Tongue (tissue), 3 donors: ENCODE measurements at places on chromosomes 5 and 9.

GRCh38 chr5:58545912-58546311 lies 37.0 kb upstream of the RAB3C start:
- no peak for DNase-seq

GRCh38 chr5:133938039-133938821 lies 30.2 kb downstream of the C5orf15 start:
- DNase-seq, result no peak

DNA sequence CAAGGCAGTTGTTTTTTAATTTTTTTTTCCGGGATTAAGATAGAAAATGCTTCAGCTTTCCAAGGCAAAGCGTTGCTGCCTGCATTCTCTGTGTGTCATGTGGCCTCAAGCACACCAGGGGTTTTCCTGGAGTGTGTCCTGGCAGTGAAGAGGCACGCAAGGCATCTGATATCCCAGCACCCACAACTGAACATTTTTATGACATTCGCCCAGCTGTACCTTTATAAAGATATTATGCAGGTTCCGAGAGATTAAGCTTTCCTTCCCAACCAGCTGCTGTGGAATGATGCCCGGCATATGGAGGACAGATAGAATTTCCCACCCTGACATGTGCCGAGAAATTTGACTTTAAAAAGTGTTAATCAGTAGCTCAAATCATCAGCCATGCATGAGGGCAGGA lies 205.6 kb downstream of the GADD45G start:
- DNase-seq, result peak; percentile 81

DNA sequence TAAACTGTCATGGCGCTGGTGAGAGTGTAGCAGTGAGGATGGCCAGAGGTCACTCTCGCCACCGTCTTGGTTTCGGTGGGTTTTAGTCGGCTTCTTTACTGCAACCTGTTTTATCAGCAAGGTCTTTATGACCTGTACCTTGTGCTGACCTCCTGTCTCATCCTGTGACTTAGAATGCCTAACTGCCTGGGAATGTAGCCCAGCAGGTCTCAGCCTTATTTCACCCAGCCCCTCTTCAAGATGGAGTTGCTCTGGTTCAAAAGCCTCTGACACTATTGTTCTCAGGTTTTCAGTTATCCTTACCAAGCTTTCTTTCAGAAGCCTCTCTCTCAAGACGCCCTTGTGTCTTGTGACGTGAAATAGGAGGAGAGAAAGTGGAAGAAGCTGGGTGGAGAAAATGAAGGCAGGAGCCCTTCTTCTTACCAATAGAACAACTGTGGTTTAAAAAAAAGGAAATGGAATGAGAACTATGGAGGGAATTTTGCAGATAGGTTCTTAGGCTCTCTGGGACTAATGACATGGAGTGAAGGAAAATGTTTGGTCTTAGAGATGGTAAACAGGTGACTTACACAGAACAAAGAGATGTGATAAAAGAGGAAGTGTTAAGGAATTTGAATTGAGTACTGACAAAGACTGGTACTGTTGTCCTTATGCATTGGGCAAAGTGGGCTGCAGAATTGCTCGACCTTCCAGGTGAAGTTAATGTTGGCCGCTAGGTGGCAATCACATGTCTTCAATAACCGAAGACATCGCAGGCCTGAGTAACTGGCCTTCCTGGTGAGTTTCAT lies 133.3 kb upstream of the RAI14 start:
- DNase-seq, result peak; percentile 90

DNA sequence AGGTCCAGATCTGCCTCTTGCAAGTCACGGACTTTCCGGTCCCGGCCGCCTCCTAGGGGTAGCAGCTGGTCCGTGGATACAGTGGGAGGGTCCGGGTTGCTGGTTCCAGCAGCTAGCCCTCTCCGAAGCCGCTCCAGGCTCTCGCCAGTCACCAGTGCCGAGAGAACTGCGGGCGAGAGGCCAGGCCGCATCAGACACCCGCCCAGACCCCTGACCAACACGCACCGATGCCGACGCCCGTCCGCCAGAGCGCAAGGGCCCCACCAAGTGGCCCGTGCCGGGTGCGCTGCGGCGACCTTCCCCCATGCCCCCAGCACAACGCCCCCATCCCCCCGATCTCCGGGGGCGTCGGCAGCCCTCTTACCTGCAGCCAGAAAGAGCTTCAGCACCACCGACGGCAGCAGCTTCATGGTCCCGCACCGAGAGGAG lies 470 bp downstream of the HBEGF start:
- peak; percentile 54 for DNase-seq

- no peak for DNase-seq
Observed at GRCh38 chr5:69032009-69032408, 61.8 kb upstream of the SLC30A5 start.

DNA sequence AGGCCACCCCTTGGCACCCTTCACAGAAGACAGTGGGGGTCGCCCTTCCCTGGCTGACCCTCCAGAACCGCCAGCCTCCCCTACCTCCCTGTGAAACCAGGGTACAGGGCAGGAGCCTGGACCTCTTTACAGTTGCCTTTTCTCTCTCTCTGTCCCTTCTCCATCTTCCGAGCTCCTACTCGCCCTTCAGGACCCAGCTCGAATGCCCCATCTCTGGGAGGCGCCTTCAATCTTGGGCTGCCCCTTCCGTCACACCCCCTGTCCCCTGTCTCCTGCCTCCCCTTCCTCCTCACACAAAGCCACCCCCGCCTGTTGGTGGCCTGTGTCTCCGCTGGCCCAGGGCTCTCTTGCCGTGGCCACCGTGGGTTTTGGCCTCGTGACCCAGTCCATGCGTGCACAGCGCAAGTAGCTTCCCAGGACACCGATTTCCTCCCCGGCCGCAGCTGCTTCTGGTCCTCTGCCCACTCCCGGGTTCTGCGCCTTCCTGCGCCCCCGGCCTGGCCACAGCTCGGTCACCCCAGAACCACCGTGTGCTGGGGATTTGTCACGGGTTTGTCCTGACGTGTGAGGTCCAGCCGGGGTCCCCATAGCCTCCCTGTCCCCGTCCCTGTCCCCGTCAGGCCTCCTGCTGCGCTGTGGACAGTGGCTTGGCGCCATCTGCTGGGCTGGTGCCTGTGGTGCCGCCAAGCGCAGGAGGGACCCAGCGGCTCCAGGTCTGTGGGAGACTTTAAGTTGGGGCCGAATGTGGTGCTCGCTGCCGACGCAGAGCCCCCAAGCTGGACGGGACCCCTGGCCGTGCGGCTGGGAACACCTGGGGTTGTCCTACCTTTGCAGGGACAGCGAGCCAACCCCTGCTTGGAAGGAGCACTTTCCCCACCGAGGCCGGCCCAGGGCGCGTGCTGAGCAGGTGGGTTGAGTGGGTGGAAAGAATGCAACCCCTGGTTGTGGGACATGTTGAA lies 4.0 kb upstream of the TMEM250 start:
- DNase-seq, result peak; percentile 81

DNA sequence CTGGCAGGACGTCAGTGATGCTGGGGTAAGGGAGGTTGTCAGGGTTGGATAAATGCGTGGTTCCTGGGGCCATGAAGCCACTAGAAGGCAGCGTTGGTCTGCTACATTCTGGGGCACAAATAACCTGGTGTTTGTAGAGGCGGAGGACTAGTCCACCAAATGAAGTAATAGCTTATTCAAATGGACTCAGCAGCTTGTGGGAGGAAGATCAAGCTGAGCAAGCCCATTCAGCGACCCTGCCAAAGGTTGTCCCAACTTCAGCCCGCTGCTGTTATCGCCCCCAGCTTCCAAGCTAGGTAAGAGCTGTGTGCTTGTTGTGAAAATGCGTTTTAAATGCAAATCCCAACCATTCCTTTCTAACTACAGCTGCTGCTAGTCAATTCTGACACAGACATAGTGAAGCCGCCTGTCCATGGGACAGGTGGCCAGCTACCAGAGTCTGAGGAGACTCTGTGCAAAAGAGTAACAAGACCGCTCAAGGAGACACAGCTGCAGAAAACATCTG lies 7.6 kb upstream of the FAM240B start:
- DNase-seq, result peak; percentile 88

- DNase-seq, result no peak
Observed at GRCh38 chr9:136189394-136190236, 15.3 kb downstream of the LHX3 start.

- DNase-seq, result no peak
Observed at GRCh38 chr5:177462021-177462670, 11.3 kb downstream of the DBN1 start.

DNA sequence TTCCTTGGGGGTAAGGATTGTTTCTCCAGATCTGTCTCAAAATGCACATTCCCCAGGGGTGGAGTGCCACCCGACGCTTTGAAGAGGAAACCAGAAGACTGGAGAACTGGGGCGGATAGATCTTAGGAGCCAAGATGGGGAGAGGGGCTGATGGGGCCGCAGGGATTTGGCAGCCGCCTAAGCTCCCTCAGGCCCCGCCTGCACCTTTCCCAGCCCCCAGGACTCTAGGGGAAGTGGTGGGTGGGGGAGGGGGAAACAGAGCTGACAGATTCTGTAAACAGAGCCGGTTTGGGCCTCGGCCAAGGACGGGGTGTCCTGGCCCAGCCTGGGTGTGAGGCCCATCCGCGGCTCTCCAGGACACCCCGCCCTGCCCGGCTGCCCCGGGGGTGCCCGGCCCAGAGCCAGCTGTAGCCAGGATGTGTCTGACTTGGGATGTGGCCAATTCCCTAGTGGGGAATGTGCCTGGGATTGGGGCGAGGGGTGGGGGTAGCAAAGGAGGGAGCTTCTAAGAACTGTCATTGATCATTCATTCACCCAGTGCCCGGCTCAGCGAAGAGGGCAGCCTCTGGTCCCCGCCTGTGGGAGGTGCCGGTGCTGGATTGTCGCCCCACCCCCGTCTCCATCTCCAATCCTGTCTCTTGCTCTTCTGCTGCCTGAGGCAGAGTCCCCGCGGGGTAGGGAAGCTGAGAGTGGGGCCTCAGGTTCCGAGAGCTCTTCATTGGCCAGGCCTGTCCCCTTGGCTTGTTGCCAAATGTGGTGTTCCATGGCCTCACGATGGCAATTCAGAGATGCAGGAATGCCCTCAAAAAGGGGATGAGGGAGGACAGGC lies 54.8 kb upstream of the CDKN2AIPNL start:
- peak; percentile 81 for DNase-seq

- DNase-seq, result no peak
Observed at GRCh38 chr9:18566121-18566520, 92.2 kb downstream of the ADAMTSL1 start.

DNA sequence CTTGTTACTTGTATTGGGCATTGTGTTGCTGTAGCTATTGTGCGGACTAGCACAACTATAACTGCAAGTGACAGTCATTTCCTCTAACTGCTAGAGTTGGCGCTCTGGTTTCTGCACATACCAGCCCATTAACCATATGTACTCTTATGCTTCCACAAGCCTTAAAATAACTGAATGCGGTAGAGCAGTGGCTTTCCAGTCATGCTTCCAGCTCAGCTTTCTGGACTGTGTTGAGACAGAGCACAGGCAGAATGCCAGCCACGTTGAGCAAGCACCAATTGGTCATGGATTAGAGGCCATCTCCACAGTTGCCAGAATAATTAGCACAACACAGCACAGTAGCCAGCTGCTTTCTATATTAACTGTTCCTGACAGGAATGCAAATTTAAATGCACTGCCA lies 12.2 kb downstream of the INVS start:
- peak; percentile 97 for DNase-seq

GRCh38 chr9:8888591-8888990 lies 1089.0 kb upstream of the DMAC1 start:
- DNase-seq, result no peak

DNA sequence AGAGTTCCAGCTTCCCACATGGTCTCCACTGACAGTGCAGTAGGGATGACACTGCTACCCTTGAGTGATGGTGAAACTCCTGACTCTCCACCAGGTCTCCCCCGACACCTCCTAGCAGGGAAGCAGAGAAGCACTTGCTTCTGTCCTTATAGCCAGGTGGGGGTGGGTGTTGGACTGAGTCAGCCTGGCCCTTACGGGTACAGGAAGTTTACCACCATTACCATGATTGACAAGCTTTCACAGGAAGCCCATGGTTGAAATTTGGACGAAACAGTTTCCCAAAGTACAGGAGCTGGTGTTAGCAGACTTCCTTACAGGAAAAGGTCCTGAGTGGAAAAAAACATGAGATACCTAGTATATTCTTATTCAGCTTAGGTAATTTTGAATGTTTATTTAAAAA lies 3.1 kb upstream of the FBXL7 start:
- DNase-seq, result no peak

- DNase-seq, result no peak
Observed at GRCh38 chr9:30301271-30301963, 2083.0 kb upstream of the ACO1 start.

DNA sequence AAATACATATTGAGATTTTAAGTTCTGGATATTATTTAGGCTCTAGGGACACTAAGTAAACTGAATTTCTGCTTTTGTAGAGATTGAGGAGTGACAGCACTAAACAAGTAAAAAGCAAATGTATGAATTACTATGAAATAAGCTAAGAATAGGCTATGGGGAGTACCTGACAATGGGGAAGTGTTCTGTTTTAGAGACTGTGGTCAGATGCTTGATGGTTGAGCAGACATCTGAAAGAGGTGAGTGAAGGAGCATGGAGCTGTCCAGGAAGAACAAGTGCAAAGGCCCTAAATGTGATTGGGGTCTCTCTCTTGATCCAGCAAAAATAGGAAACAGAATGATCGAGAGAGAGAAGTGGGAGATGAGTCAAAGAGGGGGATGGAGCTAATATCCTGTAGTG lies 111.7 kb downstream of the JAKMIP2 start:
- no peak for DNase-seq

DNA sequence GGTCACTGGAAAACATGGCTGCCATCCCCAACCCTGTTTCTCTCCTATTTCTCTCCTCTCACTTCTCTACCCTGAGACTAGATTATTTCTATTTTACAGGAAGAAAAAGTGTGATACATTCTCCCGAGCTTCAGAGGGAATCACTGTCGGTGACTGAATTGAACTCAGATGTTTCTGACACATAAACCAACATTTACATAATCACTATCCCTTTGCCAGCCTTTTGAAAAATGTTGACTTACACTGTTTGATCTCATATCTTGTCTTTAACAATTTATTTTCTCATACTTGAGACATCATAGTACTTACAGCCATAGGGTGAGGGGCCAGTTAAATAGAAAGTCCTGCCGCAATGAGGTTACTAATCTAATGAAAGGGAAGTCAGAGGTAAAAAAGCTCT lies 25.1 kb upstream of the PPP2CA start:
- no peak for DNase-seq
